ENCODE measurements at places on chromosomes 16 and 17. TPM values are rescaled to one million over a fixed set of nuclear protein-coding genes. Genes with fewer than 3 reads are reported as not detected.

DNA sequence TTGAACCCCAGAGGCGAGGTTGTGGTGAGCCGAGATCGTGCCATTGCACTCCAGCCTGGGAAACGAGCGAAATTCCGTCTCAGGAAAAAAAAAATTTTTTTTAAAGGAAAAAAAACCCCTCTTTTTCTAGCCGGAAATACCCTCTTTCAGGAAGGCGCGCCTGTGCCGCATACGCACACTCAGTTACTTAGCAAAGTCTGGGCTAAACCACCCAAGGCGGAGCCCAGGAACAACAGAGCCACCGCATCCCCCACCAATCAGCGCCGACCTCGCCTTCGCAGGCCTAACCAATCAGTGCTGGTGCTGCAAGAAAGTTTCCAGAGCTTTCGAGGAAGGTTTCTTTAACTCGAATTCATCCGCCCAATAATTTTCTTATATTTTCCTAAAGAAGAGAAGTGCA is 510.4 kb downstream of the KCNJ18 start:
- DNase-seq = no peak

DNA sequence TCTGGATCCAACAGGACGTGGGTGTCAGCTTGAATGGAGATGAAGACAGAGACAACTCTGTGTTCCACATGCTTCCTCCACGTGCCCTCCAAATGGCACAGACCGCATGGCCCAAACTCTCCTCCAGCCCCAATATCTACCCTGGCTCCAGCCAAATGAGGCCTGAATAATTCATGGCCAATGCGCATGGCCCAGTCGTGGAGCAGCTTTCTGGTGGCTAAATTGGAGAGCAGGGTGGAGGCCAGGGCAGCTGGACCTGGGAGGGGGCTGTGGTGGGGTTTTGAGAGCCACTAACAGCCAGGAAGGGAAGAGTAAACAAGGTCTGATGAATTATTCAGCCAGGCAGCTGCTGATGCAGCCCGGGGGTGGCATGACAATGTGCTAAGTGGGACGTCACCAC is 96.7 kb upstream of the TMEM132E start:
- DNase-seq = no peak

Gene CEMP1
- total RNA-seq = not detected

- DNase-seq = no peak
Observed at GRCh38 chr16:67922221-67922620, 9.4 kb downstream of the CTRL start.

GRCh38 chr17:57803021-57803420 is 46.8 kb downstream of the MRPS23 start:
- DNase-seq = no peak

GRCh38 chr16:50300942-50301625 is 34.7 kb downstream of the ADCY7 start:
- no peak for DNase-seq

- peak; percentile 89 for DNase-seq
Observed at GRCh38 chr16:14300705-14301168, 229.6 kb downstream of the MRTFB start.

GRCh38 chr17:63364387-63364786 is 81.7 kb downstream of the CYB561 start:
- DNase-seq = peak; percentile 57

GRCh38 chr17:64747938-64748540 is 85.9 kb upstream of the SMURF2 start:
- peak; percentile 22 for DNase-seq

Gene SRL
- not detected for total RNA-seq

DNA sequence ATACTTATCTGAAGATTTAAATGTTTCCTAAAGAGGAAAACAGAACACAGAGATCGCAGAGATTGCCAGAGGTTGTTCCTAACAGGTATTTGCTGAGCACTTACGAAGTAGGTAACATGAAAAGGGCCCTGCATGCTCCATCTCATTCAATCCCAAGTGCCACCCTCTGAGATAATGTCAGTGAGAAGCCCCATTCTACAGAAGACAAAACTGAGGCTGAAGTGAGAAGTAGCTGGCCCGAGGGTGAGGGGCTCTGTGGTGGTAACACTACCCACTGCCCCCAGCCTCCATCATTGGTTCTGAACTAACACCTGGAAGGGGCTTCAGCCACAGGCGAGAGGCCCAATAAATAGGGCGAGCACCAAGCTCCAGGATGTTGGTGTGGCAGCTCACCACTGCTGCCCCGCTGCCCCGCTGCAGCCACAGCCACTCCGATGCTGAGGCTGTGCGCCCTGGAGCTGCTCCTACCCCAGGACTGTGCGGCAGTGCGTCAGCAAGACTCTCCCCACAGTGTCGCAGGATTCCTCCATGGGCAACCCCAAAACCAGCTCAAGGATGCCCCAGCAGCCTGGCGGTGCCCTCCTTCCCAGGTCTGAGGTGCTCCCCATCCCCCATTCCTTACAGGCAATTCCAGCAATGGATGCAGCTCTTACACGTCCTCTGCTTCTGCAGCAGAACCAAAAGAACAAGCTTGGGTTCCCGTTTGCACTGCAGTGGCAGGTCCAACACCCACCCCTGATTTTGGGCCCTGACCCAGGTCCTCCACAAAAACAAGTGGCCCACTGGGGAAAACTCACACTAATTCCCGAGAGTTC is 10.3 kb downstream of the FLCN start:
- no peak for DNase-seq

Gene PPL
- not detected for total RNA-seq

DNA sequence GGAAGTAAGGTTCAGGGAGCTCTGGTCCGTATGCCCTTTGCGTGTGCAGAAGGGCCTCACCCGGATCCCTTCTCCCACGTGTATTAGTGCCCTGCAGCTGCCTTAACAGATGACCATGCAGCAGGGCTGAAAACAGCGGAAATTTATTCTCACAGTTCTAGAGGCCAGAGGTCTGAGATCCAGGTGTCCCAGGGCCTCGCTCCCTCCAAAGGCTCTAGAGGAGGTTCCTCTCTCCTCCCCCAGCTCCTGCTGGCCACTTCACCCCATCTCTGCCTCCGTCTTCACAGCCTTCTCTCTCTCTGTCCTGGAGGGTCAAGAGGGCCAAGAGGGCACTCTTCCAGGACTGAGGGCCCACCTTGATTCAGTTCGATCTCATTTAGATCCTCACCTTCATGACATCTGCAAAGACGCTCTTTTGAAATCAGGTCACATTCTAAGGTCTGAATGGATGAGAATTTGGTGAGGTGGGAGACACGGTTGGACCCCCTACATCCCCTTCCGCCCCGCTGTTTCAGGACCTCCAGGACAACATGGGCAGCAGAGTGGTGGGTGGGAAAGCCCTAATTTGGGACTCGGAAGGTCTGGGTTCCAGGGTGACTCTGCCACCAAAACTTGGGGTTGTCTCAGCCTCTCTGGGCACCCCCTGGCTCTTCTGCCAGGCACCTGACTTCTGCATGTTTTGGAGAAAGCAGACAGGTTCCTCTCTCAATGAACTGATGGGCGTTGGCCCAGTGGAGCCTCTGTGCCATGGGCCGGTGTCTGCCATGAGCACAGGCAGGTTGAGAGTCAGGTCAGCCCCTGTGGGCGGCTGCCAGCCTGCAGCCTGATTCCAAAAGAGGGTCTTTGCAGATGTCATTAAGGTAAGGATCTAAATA is 361.2 kb downstream of the SEC14L1 start:
- DNase-seq = no peak

DNA sequence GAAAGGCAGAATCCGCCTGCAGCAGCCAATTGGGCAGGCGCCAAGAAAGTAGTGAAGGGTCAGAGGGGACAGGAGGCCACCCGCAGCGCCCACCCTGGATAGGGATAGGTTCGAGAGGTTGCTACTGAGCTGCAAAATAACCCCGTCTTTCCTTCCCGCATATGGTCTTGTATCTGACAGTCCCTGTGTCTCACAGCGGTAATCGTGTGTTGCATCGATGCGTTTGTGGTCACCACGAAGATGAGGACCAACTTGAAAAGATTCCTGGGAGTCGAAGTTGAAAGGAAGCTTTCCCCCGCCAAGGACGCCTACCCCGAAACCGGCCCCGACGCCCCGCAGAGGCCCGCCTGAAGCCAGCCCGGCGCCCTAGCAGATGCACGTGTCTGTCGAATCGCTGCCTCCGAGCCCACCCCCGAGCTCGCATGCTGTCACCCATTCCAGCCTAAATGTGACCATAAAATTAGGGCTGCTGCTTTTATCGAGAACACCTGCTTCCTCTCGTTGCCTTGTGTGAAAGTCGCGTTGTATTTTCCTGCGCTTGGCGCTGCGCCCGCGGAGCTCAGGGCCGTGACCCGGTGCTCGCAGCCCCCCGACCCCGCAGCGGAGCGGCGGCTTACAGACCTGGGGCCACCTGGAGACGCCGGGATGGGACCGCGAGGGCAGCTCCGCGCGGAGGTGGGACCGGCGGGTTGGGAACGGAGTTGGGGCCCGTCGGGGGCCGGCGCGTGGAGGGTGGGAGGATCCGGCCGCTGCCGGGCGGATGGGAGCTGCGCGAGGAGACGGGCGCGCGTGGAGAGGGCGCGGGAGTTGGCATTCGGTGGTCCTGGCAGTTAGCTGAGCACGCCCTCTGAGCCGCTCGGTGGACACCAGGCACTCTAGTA is at the start of gene CMTM2:
Gene CMTM2 (plus strand): TSS at position 813 of the 881 bp plus-strand sequence. CDS start 145 bp downstream, outside the sequence.
- DNase-seq = no peak

GRCh38 chr16:27318392-27319256 is 4.8 kb downstream of the IL4R start:
- DNase-seq = no peak

DNA sequence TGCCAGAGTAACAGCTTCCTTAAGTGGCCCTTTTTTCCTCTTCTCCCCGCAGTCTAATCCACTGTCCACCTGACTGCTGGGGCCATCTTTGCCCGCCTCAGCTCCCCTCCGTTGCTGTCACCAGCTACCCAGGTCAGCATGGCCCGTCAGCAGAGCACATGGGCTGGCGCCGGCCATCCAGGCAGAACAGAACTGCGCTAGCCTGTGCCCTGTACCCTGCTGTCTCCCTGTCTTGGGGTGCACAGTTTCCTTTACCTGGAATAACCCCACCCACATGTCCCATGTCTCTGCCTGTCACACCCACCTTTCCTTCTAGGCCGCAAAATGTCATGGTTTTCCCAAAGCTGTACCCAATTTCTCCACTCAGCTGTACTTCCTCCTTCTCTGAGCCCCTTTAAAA is 55.7 kb downstream of the GNAO1 start:
- no peak for DNase-seq

Gene SLFN14
- total RNA-seq = not detected

- no peak for DNase-seq
Observed at GRCh38 chr17:17849845-17850373, 13.1 kb upstream of the SREBF1 start.

DNA sequence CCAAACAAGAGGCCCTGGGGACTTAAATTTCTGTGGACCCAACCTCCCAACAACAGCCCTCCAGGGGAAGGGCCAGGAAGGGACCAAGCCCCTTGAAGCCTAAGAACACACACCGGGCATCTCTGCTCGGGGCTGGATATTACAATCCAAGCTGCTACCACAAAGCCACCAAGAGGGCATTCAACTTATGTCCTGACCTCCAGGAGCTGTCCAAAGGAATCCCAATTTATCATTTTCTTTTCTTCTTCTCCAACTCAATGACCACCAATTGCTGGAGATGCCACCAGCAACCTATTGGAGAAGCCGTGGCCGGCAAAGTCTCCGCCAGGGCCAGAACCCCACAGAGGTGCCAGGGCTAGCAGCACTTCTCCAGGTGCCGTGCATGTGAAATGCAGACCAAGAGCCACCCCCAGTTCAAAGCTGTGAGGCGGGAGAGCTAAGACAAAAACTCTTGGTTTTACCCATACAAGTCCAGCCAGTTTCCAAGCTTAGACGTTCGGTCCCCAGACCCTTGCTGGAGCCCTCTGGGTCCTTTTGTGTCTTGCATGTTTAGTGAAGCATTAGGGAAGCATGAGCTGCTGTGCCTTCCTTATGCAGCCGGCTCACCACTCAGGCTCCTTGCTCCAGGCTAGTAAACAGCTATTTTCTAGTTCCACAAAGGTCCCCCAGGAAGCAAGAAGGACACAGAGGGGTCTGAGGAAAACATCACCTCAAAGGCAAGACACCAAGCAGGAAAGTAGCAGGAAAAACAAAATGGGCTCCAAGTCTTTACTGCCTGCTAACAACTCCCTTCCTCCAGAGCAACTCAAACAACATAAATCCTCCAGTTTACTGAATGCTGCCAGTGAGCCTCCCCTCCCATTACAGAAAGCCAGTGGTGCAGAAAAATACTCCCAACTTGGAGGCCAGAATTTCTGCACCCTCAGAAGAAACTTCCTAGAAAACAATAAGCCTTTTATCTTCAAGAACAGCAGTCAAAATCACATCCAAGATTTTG is 3.2 kb downstream of the PITPNA start:
- no peak for DNase-seq

Gene PIRT
- total RNA-seq = not detected

Gene LMF1
- total RNA-seq = 17.4 TPM

GRCh38 chr17:81615401-81615930 is 21.4 kb downstream of the NPLOC4 start:
- DNase-seq = no peak

GRCh38 chr16:54027558-54027957 is 259.0 kb downstream of the IRX3 start:
- DNase-seq = no peak

DNA sequence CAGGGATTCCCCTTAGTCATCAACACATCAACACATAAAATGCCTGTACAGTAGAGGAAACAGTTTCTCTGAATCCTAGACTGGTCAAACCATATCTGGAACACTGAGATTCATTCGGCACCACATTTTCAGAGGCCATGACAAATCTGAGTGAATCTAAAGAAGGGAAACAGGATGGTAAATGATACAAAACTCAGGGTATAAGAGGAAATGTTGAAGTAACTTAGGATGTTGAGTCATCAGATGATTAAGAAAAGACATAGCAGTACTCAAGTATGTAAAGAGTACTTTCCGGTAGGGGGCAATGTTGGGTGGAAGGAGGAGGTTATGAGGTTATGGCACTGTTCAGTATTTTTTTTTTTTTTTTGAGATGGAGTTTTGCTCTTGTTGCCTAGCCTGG is 358.5 kb upstream of the PMFBP1 start:
- DNase-seq = peak; percentile 80

DNA sequence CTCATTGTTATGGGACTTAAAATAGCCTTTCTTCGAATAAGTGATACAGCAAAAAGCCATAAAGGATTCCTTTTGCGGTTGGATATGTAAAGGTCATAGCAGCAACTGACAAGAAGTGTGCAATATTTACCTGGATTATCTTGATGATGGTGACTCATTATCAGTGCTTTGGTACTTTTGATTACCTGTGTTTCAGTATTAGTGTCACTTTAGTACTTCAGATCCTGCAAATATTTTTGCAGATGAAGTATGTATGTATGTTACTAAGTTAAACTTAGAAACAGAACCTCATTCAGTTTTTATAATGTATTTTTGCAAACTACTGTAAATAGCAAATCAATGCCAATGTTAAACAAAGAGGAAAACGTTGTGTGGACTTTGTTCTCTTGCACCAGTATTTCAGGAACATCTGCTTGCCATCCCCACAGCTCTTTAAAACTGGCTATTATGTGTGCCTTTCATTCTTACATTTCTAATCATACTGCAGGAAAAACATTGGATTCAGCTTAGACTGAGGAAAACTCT is 10.5 kb downstream of the CNEP1R1 start:
- no peak for DNase-seq

GRCh38 chr17:57565176-57565575 is 179.9 kb downstream of the CCDC182 start:
- DNase-seq = no peak

Gene NME2
- total RNA-seq = 903 TPM
